NCI-H1048 (cell line): ENCODE measurements at places on chromosomes 13 and 19.

DNA sequence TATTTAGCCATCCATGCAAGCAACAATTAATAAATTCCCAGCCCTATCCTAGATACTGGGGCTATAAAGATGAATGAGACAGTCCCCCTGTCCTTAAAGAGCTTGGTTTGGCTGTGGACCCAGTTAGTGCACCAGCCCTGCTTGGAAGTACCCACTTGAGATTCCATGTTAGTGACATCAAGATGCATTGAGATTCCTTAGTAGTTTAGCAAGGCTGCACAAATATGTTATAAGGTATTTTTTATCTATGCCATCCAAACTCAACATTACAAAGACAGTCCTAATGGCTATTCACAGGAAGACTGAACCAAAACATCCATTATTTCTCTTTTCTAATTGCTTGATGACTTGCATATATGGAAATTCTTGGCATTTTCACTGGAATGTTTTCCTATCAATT, 48.8 kb upstream of the RAP2A start:
- no peak for DNase-seq

DNA sequence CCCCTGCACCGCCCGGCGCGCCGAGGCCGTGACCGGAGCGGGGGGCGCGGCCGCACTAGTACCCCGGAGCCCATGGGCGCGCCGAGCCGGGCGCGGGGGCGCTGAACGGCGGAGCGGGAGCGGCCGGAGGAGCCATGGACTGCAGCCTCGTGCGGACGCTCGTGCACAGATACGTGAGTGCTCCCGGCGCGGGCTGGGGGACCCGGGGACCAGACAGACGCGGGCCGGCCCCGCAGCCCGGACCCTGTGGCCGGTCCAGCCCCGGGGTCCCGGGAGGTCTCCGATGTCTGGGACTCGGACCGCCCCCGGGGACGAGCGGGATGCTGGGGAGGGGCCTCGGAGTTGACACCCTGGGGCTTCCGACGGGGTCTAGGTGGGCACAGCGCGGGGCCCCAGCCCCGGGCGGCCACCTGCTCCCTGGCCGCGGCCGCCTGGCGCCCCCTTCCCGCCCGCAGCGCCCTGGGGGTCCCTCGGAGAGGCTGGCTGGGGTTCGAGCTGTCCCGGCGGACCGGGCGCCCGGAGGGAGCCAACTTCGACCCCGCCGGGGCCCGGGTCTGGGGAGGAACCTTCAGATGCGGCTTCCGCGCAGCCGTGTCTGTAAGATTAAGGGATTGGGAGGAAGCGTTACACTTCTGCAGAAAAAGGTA, 568 bp downstream of the ATP11A start:
- DNase-seq, result no peak

- DNase-seq, result no peak
Measured at GRCh38 chr19:31770223-31770622, 421.0 kb upstream of the TSHZ3 start.

GRCh38 chr19:33767898-33768413, 28.7 kb upstream of the KCTD15 start:
- no peak for DNase-seq

GRCh38 chr19:13309864-13310263, 159.7 kb downstream of the IER2 start:
- DNase-seq, result no peak

DNA sequence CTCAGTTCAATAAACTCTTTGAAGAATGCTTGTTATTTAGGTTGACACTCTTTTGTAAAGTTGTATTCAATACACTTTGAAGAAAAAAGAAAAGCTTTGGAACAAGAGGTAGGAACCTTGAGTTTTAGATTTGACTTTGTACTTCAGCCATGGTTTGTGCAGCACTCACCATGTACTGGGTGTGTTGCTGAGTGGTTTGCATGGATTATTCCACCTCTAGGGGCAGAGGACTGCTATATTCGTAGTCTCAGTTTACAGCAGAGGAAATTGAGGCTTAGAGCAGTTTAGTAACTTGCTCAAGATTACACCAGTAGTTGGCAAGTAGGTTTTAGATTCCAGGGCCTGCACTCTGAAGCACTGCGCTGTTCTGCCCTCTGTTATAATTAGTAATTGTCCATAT, 68.8 kb downstream of the DNAJC3 start:
- no peak for DNase-seq
